Omental fat pad (tissue), 4 donors: ENCODE measurements at places on chromosomes 7 and 10.
A peak's percentile ranks its signal among the peaks of the same experiment; 100 is the strongest.

DNA sequence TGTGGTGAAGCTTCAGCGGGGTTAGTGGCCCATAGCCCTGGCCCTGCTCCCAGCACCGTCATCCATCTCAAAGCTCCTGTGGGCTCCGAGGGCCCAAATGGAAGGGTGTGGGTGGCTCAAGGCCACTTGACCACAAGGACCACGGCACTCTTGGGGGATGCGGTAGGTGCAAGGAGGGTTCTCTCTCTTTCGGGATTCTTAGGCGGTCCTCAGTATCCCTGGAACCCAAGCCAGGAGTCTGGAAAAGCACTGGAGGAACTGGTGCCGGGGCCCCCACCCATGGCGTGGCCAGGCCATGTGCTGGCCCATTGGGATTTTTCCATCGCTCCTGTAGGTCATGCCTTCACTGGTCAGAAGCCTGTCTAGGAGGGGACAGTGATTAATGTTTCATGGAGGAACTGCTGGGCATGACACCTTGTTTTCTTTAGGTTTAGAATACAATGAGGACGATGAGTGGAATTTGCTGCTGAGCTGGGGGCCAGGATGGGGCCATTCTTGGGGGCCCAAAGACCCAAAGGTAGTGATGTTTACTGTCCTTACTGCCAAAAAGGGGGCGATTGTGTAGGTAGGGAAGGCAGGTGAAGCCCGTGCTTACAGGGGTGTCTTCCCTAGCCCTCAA lies 16.7 kb downstream of the AQP1 start:
- DNase-seq: peak; percentile 5

GRCh38 chr10:99394761-99395386 lies 35.5 kb downstream of the GOT1 start:
- DNase-seq: no peak

DNA sequence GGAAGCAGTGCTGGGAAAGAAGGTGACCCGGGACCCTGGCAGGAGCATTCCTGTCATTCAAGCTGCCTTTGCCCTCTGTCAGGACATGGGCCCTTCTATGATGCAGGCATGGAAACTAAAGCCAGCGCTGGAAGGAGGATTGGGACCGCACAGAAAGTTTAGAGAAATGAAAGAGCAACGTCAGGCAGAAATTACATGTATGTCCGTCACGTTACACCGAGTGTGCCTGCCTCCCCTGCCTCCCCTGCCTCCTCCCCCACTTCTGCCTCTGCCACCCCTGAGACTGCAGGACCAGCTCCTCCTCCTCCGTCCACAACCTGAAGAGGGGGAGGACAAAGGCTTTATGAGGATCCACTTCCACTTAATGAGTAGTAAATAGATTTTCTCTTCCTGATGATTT lies 13.9 kb upstream of the PWWP2B start:
- no peak for DNase-seq

DNA sequence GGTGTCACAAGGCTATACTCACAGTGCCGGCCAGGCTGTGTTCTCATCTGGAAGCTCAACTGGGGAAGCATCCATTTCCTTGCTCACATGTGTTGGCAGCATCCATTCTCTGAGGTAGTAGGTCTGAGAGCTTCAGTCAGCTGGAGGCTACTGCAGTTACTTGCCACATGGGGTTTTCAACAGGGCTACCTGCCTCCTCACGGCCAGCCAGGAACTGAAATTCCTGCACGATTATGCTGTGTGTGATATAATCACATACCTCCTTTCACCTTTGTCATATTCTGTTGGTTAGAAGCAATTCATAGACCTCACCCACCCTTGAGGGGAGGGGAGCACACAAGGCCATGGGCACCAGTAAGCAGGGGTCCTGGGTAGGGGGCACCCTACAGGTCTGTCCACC lies 37.4 kb downstream of the PYROXD2 start:
- DNase-seq: no peak

DNA sequence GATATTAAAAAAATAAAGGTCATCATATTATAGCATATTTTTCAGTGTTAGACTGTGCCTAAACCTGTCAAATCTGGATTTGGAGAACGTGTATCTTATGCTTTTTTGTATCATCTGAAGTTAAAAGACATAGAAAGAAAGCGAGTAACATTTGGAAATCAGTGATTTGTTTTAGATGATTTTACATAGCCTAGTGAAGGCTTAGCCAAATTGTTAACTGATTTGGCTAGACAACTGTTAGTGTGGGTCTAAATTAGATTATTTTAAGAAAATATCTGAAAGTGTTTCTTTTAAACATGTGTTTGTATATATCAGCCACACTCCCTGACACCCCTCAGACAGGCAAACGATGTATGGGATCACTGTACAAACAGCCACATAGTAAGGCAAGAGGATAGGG lies 35.6 kb downstream of the ACTA2 start:
- no peak for DNase-seq

- DNase-seq: no peak
Measured at GRCh38 chr7:30844916-30845315, 66.7 kb upstream of the AQP1 start.

DNA sequence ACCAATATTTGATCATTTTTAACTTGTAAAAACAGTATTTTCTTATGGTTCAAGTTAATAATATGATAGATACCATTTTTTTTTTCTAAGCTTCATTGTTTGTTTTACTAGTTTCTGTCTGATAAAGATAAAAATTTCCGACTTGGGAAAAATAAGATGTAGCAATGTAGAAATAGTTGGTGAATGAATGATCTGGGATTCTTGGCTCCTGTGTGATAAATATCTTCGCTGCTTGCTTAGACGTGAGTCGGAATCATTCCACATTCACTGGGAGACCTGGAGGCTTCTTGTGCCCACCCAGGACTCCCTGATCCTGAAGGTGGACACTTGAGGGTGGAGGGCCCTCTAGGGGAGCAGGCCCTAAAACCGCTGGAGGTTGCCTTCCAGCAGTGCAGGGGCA lies 47.9 kb downstream of the EXOC4 start:
- no peak for DNase-seq

GRCh38 chr10:45386657-45387056 lies 12.6 kb downstream of the ALOX5 start:
- no peak for DNase-seq

- DNase-seq: no peak
Measured at GRCh38 chr10:12218991-12219390, 23.0 kb downstream of the CDC123 start.

GRCh38 chr7:123581162-123581459 lies 20.5 kb upstream of the ASB15 start:
- DNase-seq: no peak

- no peak for DNase-seq
Measured at GRCh38 chr7:150407588-150408392, 28.7 kb downstream of the ZNF775 start.

GRCh38 chr7:1806354-1806753 lies 136.3 kb downstream of the ELFN1 start:
- DNase-seq: no peak

DNA sequence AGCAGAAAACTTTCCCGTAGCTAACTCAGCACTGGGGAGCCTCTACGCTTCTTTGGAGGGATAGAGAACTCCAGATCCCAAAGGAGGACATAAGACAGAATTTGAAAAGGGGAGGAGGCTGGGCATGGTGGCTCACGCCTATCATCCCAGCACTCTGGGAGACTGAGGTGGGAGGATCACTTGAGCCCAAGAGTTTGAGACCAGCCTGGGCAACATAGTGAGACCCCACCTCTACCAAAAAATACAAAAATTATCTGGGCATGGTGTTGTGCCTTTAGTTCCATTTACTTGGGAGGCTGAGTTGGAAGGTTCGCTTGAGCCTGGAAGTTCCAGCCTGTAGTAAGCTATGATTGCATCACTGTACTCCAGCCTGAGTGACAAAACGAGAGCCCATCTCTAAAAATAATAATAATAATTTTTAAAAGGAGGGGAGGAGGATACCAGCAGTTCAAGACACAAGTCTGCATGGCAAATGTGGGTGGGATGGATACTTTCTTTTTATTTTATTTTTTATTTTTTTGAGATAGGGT lies 165.9 kb upstream of the SH2B2 start:
- DNase-seq: no peak
